ENCODE measurements at places on chromosomes 3 and 15.

GRCh38 chr3:52373676-52374075, 57.6 kb downstream of the DNAH1 start:
- no peak overlapping the region for H3K4me3 ChIP-seq
- H3K27ac ChIP-seq: no peak overlapping the region
- peaks cover 6% of the 10 kb centered on the region for H3K36me3 ChIP-seq
- DNase-seq: no peak
- peaks cover 5% of the 10 kb centered on the region for H3K4me1 ChIP-seq

GRCh38 chr3:43638594-43639447, 17.0 kb upstream of the ANO10 start:
- H3K4me3 ChIP-seq: no peak overlapping the region
- peak; percentile 26 for DNase-seq
- H3K36me3 ChIP-seq: no peaks in the 10 kb centered on the region
- H3K27me3 ChIP-seq: peaks cover 11% of the 10 kb centered on the region
- peaks cover 8% of the 10 kb centered on the region for H3K4me1 ChIP-seq
- no peak overlapping the region for H3K27ac ChIP-seq

DNA sequence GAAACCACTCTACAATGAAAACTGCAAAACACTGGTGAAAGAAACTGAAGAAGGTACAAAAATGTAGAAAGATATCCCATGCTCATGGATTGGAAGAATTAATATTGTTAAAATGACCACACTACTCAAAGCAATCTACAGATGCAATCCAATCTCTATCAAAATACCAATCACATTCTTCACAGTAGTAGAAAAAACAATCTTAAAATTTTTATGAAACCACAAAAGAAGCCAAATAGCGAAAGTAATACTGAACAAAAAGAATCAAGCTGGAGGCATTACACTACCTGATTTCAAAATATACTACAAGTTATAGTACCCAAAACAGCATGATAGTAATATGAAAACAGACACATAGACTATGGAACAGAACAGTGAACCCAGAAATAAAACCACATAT, 36.9 kb downstream of the TXNRD3 start:
- peaks cover 3% of the 10 kb centered on the region for H3K27me3 ChIP-seq
- H3K4me3 ChIP-seq: no peak overlapping the region
- H3K27ac ChIP-seq: no peak overlapping the region
- H3K4me1 ChIP-seq: peaks cover 13% of the 10 kb centered on the region

- peaks cover 4% of the 10 kb centered on the region for H3K27me3 ChIP-seq
- H3K27ac ChIP-seq: no peak overlapping the region
- no peaks in the 10 kb centered on the region for H3K4me1 ChIP-seq
- no peak overlapping the region for H3K4me3 ChIP-seq
Measured at GRCh38 chr15:55532944-55533343, 24.9 kb upstream of the DNAAF4 start.

DNA sequence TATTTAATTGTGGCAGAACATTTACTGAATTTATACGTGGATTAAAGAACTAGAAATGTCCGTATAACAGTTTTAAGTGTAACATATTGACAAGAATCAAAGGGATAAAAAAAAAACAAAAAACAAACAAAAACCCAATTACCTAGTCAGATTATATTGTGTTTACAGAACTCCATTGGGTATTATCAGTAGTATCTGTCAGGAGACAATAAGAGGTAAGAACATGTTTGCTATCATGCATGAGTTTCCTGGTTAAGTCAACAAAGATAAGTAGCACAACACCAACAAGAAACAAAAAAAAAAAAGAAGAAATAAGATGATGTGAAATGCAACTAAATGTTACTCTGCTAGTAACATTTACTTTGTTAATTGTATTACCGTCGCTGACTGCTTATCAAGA, 570.6 kb downstream of the ZBBX start:
- H3K36me3 ChIP-seq: no peaks in the 10 kb centered on the region
- no peak overlapping the region for H3K4me3 ChIP-seq
- H3K27me3 ChIP-seq: no peaks in the 10 kb centered on the region

- peaks cover 2% of the 10 kb centered on the region for H3K27me3 ChIP-seq
- no peak overlapping the region for H3K27ac ChIP-seq
- no peak for DNase-seq
- H3K4me1 ChIP-seq: no peaks in the 10 kb centered on the region
Measured at GRCh38 chr15:100716456-100717085, 114.2 kb downstream of the ASB7 start.

GRCh38 chr3:17891139-17891856, 148.9 kb upstream of the TBC1D5 start:
- no peak for DNase-seq
- peaks cover 5% of the 10 kb centered on the region for H3K27me3 ChIP-seq

DNA sequence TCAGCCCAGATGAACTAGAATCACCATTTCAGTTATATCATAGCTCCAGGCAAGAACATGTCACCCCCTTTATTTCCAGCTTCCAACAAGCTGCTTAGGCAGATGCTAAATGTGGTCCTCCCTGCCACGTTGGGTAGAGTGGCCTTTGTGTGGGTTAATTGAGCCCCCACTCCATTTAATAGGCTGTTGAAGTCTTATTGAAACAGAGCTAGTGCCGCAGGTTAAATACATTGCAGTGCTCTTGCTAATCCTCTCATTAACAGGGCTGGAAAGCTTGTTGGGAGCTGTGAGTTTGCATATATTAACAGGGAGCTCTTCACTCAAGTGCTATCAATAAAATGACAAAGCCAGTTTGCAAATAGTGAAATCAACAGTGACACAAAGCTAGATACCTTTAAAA, 248.4 kb upstream of the CMC1 start:
- no peaks in the 10 kb centered on the region for H3K36me3 ChIP-seq
- H3K4me3 ChIP-seq: no peak overlapping the region
- H3K4me1 ChIP-seq: no peaks in the 10 kb centered on the region
- no peak for DNase-seq

- no peaks in the 10 kb centered on the region for H3K36me3 ChIP-seq
- H3K4me3 ChIP-seq: peak overlapping the region; percentile 89
- H3K4me1 ChIP-seq: peaks cover 19% of the 10 kb centered on the region
- H3K27me3 ChIP-seq: peaks cover 2% of the 10 kb centered on the region
- no peak for DNase-seq
Measured at GRCh38 chr3:53071882-53072431, 26.1 kb upstream of the SFMBT1 start.

- peaks cover 12% of the 10 kb centered on the region for H3K27me3 ChIP-seq
- no peak for DNase-seq
- H3K4me1 ChIP-seq: peaks cover 11% of the 10 kb centered on the region
- H3K36me3 ChIP-seq: no peaks in the 10 kb centered on the region
- no peak overlapping the region for H3K4me3 ChIP-seq
- H3K27ac ChIP-seq: no peak overlapping the region
Measured at GRCh38 chr3:150867434-150867833, 37.8 kb downstream of the MINDY4B start.

GRCh38 chr3:64327100-64327804, 102.0 kb upstream of the PRICKLE2 start:
- H3K36me3 ChIP-seq: no peaks in the 10 kb centered on the region
- no peak overlapping the region for H3K27ac ChIP-seq
- no peak overlapping the region for H3K4me3 ChIP-seq
- no peaks in the 10 kb centered on the region for H3K4me1 ChIP-seq
- no peaks in the 10 kb centered on the region for H3K27me3 ChIP-seq
- no peak for DNase-seq

GRCh38 chr3:36393563-36393962, 13.3 kb downstream of the STAC start:
- H3K27ac ChIP-seq: no peak overlapping the region
- no peaks in the 10 kb centered on the region for H3K27me3 ChIP-seq
- H3K36me3 ChIP-seq: no peaks in the 10 kb centered on the region
- no peak overlapping the region for H3K4me3 ChIP-seq

DNA sequence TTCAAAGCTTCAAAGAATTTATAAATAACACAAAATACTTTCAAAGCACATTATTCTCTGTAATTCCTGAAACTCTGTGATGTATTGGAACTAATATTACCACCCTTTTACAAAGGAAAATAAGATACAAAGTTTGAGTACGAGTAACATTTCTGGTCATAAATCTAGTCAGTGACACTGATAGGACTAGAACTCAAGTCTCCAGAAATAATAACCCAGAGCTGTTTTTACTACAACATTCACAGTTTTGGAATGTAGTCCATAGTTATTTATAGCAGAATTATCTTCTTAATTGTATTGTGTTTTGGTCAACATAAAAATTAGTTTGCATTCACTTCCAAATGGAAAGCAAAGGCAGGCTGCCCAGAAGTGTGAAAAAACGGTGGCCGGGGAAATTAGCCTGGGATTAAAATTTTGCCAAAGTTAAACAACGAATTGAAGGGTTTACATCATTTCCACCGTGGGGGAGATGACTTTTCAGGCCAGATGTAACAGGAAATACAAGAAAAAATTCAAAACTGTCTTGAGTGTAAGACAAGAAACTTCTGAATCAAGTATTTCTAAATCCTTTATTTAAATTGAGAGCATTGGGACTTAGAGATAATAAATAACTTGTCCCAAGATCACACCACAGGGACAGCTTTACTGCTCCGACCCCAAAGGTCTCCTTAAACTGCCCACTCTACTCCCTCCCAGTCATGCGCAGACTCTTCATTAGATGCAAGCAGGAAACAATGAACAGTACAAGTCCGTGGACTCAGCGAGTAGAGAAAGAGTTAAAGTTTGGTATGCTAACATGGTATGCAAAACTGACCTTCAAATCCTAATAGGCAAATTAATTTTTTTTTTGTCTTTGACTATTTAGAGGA, 74.3 kb upstream of the VGLL4 start:
- H3K4me1 ChIP-seq: peaks cover 20% of the 10 kb centered on the region
- H3K27me3 ChIP-seq: peaks cover 25% of the 10 kb centered on the region
- no peaks in the 10 kb centered on the region for H3K36me3 ChIP-seq
- H3K4me3 ChIP-seq: peak overlapping the region; percentile 86

- no peak for DNase-seq
- no peaks in the 10 kb centered on the region for H3K4me1 ChIP-seq
- no peaks in the 10 kb centered on the region for H3K27me3 ChIP-seq
- H3K27ac ChIP-seq: no peak overlapping the region
- no peak overlapping the region for H3K4me3 ChIP-seq
Measured at GRCh38 chr3:89239774-89240173, 132.4 kb downstream of the EPHA3 start.

DNA sequence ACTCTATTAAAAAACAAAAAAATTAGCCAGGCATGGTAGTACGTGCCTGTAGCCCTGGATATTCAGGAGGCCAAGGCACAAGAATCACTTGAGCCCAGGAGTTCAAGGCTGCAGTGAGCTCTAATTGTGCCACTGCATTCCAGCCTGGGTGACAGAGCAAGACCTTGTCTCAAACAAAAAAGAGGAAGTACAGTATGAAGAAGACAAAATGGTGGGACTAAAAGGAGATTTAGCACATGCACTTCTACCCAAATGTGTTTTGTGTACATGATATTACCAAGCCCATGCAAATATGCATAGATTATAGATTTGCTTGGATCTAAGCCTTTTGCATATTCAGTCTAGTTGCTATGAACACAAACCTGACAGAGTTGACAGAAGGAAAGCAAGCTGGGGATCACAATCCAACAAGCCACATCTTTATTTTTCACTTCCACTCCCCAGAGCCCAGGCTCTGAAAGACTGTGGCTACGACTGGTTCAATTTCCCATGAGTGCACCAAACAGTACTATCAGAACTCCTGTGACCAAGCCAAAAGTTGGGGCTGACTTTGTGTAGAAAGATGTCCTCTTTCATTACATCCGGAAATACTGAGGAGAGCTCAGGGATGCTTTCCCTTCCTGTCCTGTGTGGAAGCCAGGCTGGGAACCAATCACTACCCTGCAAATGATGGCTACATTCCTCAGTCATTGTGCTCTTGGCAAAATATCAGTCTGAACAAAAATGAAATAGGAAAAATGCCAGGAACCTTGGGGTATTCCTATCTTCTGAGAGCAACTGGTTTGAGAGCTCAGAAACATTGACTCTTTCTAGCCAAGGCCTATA, 49.4 kb downstream of the TGM4 start:
- DNase-seq: no peak
- H3K27me3 ChIP-seq: no peaks in the 10 kb centered on the region
- no peaks in the 10 kb centered on the region for H3K4me1 ChIP-seq
- no peak overlapping the region for H3K4me3 ChIP-seq
- no peak overlapping the region for H3K27ac ChIP-seq

GRCh38 chr3:182045736-182046135, 334.0 kb downstream of the SOX2 start:
- H3K36me3 ChIP-seq: no peaks in the 10 kb centered on the region
- no peak overlapping the region for H3K27ac ChIP-seq
- no peak overlapping the region for H3K4me3 ChIP-seq
- no peaks in the 10 kb centered on the region for H3K4me1 ChIP-seq

DNA sequence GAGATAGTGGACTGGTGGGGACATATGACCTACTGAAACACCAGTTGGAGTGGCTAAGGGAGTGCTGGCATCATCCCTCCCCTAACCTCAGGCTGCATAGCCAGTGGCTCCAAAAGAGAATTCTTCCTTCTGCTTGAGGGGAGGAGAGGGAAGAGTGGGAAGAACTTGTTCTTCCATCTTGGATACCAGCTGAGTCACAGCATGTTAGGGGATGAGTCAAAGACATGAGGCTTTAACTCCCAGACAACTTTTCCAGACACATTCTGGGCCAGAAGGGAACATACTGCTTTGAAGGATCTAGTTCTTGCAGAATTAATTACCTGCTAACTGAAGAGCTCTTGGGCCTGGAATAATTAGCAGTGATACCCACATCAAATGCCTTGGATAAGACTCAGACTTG, 36.8 kb upstream of the PEX5L start:
- no peaks in the 10 kb centered on the region for H3K36me3 ChIP-seq
- no peak overlapping the region for H3K4me3 ChIP-seq
- H3K4me1 ChIP-seq: no peaks in the 10 kb centered on the region
- no peak for DNase-seq
- H3K27ac ChIP-seq: no peak overlapping the region

DNA sequence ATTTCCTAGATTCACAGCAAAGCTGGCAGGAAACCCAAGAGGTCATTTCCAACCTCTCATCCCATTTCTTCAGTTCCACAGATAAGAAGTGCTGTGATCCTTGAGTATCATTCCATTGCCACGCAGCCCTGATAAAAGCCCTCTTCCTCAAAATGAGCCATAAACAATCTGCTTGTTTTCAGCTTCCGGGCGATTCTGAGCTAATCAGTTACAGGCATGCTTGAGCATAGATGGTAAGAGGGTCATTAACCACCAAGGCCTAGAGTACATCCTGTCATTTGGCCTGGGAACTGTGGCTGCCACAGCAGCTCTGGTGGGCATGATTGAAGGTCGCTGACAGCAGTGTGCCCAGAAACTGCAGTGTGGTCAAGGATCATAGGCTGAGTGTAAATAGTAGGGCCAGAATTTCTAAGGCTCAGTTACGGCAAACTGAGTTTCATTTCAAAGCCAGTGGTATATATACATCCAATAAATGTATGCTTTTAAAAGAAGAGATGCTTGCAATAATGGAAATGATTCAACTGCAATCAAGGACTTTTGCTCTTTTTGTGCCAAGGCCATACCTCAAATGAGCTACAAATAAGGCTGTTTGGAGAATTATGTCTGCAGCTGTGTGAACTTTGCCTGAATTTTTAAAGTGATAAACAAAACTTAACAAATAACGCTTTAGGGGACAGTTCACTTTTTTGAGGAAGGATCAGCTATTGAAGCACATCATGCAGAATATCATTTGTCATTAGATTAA, 47.3 kb downstream of the P3H2 start:
- no peak overlapping the region for H3K27ac ChIP-seq
- DNase-seq: no peak
- H3K27me3 ChIP-seq: peaks cover 4% of the 10 kb centered on the region

- no peak for DNase-seq
- H3K27me3 ChIP-seq: no peaks in the 10 kb centered on the region
- H3K36me3 ChIP-seq: no peaks in the 10 kb centered on the region
- no peak overlapping the region for H3K27ac ChIP-seq
- no peaks in the 10 kb centered on the region for H3K4me1 ChIP-seq
- no peak overlapping the region for H3K4me3 ChIP-seq
Measured at GRCh38 chr3:114958930-114959329, 188.2 kb downstream of the ZBTB20 start.

- H3K4me1 ChIP-seq: no peaks in the 10 kb centered on the region
- no peak overlapping the region for H3K27ac ChIP-seq
- DNase-seq: no peak
- no peaks in the 10 kb centered on the region for H3K27me3 ChIP-seq
- H3K4me3 ChIP-seq: no peak overlapping the region
- no peaks in the 10 kb centered on the region for H3K36me3 ChIP-seq
Measured at GRCh38 chr15:26981492-26981891, 10.5 kb downstream of the GABRG3 start.
